ENCODE measurements at places on chromosomes 3 and 15.

- no peak for DNase-seq
Measured at GRCh38 chr3:188200481-188200880, 46.5 kb downstream of the LPP start.

DNA sequence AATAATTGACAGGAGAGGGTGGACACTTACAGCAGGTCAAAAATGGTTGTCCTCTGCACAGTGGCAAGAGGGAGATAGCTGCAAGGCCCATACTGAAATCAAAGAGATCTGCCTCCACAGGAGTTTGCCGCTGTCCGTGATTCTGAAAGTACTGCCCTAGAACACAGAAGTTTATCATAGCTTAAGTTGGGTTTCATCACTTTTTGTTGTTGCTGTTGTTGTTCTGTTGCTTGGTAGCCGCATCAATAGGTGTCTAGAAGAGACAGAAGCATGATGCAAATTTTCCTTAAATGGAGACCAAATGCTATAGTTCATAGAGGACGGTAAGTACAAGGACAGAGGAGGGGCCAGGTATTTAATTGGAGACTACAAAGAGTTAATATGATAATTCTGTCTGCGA, 120.0 kb upstream of the MRPL3 start:
- DNase-seq, result no peak

DNA sequence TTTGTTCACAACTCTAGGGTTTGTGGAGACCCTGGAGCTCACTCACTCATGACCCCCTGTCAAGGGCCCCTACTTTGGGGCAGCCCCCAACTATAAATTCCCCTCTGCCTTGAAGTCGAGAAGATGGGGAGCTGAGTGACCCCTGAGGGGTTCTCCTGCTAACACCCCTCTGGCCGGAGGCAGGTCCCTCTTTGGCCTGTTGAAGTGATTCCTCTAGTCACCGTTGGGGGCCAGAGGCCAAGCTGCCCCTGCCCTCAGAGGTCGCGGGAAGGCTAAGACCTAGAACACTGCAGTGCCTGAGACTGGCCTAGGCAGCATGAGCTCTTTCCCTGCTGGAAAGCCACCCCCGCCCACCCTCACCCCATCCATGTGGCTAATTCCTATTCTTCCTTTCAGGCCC, 15.4 kb upstream of the SKOR1 start:
- DNase-seq, result no peak

- no peak for DNase-seq
Measured at GRCh38 chr3:112925969-112926368, 48.9 kb downstream of the CD200R1 start.

- no peak for DNase-seq
Measured at GRCh38 chr3:188432802-188433520, 279.0 kb downstream of the LPP start.

DNA sequence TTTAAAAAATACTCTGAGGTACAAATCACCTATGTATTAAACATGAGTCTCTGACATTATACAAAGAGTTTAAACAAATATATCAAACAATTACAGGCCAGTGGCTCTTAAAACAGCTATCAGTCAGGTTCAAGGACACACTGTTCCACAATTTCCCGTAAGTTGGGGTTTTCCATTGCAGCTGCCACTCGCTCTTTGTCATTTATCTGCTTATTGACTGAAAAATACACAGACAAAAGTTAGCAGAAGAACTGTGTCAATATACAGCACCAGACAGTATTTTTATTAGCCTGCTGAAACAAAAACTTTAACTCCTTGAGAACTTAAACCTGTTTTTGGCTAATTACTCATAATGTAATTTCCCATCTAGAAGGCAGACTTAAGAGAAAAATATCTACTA, 20.8 kb downstream of the CIAO2A start:
- DNase-seq, result no peak

GRCh38 chr15:45259796-45260195, 7.8 kb downstream of the SLC28A2 start:
- DNase-seq, result no peak

- DNase-seq, result no peak
Measured at GRCh38 chr15:57505949-57506391, 85.7 kb upstream of the MYZAP start.

- DNase-seq, result no peak
Measured at GRCh38 chr15:66269326-66270090, 16.0 kb upstream of the MEGF11 start.

- no peak for DNase-seq
Measured at GRCh38 chr15:75167588-75168350, 33.9 kb upstream of the C15orf39 start.

GRCh38 chr15:66565141-66565641, 607 bp downstream of the LCTL start:
- no peak for DNase-seq

DNA sequence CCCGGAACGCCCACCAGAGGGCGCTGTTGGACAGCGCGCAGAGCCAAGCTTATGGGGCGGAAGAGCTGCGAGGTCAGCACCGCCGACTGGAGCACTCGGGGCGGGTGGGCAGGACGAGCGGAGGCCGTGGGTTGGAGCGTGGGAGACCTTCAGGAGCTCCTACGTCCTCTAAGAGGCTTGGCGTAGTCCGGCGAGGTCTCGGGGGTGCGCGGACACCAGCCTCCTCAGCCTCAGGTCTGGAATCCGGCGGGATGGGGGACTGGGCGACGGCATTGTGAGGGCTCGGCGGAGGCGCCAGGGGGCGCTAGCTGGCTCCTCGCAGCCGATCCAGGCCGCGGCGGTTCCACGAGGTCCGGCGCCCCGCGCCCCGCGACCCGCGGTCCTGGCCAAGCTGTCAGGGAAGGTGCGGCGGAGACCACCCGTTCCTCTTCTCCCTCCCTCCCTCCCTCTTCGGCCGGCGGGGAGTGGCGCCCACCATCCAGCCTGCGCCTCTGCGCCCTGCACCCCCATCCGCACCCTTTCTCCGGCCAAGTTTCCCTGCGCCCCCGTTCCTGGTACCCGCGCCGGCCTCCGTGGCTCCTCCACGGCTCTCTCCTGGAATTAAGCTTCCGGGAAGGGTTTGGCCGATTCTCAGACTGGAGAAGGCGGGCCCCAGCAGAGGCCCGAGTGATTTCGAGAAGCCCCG, 24.3 kb upstream of the POLG start:
- peak; percentile 61 for DNase-seq

DNA sequence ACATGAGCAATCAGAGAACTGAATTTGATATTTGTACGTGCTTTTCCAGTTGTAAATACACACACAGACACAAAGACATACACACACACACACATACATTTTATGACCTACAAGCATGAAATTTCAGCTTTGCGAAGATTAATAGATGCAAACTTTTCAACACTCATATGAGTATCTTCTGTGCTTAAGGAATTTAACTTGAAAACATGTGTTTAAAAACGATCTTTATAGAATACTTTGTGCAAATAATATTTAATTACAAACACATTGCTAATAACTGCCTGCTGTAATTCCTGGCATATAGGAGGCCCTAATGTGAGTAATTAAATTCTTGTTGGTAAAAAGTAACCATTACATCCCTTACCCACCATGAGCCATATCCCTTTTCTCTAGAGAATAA, 107.7 kb upstream of the PLSCR5 start:
- DNase-seq, result no peak

- no peak for DNase-seq
Measured at GRCh38 chr15:46732060-46732459, 985.2 kb upstream of the SEMA6D start.

GRCh38 chr3:185270262-185270955, 16.6 kb upstream of the EHHADH start:
- no peak for DNase-seq

DNA sequence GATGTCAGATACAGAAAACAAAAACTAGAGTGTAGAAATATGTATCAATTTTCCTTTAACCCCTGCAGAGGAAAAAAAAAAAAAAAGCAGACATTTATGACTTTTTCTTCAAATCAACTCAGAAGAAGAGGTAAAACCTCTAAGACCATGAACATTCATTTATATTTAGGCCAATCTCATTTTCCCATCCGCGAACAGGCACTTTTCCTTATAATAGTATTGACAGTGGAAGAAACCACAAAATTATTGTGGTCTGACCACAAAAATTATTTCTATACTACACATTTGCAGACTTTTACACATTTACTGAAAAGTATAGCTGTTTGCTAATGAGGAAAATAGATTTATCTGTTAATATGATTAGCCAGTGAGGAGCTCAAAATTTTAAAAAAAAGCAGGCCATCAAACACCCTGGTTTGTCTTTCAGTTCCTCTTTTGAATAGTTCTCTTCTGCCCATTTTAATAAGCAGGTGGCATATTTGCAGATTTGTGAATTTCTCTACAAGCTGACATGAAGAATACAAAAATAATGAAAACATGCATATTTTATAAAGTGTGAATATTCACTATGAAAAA, 5.7 kb downstream of the OSBPL11 start:
- no peak for DNase-seq

DNA sequence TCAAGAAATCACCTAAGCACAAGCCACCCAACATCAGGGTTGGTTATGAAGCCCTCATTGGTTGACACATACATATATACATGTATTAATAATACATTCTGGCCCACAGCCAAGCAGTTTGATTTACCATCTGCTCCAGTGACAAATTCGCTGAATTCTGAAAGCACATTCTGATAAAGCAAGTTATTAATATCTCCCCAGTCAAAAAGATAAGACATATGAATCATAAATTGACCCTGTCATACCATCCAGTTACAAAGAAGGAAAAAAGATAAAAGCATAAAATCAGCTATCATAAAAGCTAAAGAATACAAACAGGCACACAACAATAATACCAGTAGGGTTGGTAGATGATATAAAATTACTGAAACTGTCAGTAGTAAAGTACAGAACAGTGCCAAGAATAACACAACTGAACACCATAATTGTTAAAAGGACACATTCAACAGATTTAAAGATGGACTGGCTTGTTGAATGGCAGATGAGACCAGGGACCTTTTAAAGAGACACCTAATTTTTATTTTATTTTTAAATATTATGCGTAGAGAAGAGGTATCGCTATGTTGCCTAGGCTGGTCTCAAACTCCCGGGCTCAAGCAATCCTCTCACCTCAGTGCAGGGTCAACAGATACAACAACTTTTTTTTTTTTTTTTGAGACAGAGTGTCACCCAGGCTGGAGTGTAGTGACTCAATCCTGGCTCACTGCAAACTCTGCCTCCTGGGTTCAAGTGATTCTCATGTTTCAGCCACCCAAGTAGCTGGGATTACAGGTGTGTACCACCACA, 7.7 kb downstream of the SNX4 start:
- no peak for DNase-seq

GRCh38 chr3:71647751-71648150, 64.2 kb upstream of the FOXP1 start:
- no peak for DNase-seq

DNA sequence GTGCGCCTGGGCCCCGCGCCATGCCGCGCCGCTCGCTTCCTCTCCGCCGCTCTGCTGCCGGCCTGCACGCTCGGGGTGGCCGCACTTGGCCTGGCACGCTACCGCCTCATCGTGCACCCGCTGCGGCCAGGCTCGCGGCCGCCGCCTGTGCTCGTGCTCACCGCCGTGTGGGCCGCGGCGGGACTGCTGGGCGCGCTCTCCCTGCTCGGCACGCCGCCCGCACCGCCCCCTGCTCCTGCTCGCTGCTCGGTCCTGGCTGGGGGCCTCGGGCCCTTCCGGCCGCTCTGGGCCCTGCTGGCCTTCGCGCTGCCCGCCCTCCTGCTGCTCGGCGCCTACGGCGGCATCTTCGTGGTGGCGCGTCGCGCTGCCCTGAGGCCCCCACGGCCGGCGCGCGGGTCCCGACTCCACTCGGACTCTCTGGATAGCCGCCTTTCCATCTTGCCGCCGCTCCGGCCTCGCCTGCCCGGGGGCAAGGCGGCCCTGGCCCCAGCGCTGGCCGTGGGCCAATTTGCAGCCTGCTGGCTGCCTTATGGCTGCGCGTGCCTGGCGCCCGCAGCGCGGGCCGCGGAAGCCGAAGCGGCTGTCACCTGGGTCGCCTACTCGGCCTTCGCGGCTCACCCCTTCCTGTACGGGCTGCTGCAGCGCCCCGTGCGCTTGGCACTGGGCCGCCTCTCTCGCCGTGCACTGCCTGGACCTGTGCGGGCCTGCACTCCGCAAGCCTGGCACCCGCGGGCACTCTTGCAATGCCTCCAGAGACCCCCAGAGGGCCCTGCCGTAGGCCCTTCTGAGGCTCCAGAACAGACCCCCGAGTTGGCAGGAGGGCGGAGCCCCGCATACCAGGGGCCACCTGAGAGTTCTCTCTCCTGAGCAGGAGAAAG, 951 bp downstream of the GPR62 start:
- DNase-seq, result no peak

DNA sequence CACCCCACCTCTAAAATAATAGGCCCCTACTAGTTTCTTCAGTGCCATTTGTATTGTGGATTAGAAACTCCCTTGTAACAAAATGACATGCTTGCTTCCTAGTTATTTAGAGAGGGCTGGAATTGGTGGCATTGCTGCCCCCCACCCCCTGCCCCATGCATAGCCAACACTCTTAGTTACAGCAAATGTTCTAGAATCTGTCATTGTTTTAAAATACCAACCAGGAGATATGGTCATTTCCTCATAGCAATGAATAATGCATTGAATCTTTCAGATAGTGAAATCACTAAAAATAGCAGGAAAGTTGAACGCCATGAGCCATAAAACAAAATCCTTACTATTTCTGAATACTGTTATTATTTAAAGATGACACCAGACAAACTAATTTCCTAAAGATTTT, 292.5 kb downstream of the ARPP21 start:
- DNase-seq, result no peak

DNA sequence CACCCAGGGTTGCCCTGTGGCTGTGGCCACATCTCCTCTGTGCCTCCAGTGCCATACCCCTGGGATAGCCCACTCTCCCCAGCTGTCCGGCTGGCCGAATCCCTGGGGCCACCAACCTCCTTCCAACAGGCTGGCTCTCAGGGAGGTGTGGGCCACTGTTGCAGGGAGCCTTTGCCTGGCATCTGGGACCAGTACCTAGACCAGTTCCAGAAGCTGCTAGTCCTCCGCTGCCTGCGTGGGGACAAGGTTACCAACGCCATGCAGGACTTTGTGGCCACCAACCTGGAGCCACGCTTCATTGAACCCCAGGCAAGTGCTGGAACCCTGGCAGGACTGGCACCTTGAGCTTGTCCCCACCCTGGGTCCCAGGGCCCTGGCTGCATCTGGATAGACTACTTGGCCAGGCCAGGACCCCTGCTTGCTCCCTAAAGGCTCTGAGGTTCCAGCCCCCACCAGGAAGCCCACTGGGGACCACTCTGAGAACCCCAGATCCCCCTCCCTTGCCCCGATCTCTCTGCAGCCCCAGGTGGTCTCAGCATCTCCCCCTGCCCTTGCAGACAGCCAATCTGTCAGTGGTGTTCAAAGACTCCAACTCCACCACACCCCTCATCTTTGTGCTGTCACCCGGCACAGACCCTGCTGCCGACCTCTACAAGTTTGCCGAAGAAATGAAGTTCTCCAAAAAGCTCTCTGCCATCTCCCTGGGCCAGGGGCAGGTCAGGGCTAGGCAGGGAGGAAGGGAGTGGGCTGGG, 50.0 kb downstream of the SEMA3G start:
- DNase-seq, result no peak

- no peak for DNase-seq
Measured at GRCh38 chr3:104763007-104763406, 603.7 kb upstream of the ALCAM start.

DNA sequence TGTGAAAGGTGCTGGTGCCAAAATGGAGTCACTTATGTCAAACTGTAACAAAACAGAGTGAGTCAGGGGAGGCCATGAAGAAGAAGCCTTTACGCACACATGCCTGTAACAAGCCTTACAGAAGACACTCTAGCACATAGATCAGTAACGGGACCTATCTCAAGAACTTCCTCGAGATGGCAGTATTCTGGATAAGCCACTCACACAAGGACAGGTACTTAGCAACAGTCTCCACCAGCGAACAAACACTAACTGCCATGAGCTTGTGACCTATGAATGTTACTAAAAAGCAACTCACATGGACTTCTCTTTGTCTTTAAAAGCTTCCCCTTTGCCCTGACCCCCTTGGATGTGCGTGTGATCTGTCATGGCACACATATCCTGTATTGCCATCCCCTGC, 235.1 kb downstream of the CD47 start:
- no peak for DNase-seq
